ENCODE measurements at places on chromosomes 6 and 20.

- no peak for DNase-seq
Measured at GRCh38 chr20:46985671-46986070, 91.0 kb downstream of the EYA2 start.

GRCh38 chr6:13006578-13007300 lies 290.2 kb downstream of the PHACTR1 start:
- DNase-seq: no peak

DNA sequence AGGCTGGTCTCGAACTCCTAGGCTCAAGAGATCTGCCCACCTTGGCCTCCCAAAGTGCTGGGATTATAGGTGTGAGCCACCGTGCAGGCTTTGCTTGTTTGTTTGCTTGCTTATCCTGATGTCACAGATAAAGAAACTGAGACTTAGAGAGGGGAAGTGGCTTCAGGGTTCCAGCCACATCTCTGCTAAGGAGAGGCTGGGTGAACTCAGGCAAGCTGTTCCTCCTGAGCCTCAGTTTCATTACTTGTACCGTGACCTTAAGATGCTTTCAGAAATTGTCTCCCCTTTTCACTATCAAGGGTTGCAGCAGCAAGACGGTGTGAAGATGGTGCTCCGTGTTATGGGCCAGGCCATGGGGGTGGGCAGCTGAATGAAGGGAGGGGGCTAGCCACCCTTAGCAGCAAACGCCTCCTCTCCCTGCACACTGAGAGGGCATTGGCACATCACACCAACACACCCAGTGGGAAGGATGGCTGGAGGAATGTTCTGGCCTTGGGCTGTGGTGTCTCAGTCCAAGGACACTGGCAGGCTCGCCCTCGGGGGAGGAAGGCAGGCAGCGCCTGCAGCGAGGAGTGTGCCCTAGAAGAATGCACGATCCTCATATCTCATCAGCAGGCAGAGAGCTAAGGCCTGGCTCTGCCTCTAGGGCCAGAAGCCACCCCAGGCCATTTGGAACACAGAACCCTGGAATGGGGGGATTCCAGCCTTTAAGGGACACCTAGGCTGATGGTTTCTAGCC lies 48.2 kb upstream of the TLDC2 start:
- no peak for DNase-seq

DNA sequence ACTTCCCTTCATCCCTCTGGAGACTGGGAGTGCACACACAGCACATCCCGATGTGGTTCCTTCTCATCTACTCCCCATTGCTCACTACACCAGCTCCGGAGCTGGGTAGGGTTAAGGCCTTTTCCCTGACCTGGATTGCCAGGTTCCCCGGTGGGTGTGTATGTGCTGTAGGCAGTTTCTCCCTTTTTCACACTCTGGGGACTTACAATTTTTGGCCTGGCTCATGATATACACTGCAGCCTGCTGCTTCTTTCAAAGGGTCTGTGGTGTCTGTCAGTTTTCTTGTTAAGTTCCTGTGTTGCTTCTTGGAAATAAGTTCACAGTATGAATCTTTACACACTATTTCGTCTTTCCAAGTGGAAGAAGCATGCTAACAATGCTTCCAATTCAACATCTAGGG lies 405.5 kb downstream of the UTRN start:
- DNase-seq: no peak

GRCh38 chr6:152371775-152372174 lies 265.4 kb downstream of the SYNE1 start:
- DNase-seq: no peak

DNA sequence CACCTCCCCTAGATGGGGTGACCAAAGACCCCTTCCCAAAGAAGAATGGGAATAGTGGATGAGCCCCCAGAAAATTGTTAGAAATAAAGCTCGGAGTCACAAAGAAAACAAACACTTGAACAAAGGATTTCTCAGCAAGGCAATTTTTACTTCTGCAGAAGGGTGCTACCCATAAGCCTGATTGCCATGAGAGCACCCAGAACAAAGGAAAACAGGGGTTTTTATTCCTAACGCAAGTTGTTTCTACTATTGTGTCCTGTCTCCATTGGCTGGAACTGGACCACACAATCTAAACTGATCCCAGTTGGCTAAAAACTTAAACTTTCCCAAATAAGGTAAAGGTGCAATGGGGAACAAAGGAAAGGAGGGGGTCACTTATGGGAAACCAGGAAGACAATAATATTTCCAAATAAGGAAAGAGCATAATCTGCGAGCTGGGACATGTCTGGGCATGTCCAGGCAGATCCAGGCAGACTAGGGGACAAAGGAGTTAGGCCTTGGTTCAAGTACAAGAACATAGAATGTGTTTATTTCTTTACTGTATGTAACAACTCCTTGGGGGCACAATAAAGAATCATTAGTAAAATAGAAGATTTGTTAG lies 20.0 kb downstream of the HLA-B start:
- DNase-seq: no peak

DNA sequence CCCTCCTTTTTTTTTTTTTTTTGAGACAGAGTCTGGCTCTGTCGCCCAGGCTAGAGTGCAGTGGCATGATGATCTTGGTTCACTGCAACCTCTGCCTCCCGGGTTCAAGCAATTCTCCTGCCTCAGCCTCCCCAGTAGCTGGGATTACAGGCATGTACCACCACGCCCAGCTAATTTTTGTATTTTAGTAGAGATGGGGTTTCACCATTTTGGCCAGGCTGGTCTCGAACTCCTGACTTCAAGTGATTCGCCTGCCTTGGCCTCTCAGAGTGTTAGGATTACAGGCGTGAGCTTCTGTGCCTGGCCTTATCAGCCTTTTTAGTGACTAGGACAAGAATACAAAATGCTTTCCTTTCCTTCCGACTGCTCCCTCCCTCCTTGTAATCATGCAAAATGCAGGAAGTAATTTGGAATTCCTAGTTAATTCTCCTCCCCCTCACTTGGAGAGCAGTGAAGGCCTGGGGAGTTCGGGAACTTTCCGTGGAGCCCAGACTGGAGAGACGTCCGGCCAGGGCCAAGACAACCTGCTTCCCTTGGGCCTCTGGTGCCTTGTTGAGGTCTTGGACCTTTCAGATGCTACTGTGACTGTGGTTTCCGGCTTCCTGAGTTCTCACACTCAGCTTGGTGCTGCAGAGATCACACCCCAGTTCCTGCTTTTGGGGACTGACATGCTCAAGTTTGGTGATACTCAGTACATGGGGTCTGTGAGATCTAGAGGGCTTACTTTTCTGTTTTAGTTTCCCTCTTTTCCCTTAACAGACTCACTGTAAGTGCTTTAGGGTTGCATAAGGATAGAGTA lies 3.9 kb upstream of the PHF20 start:
- DNase-seq: no peak

Data from stromal cell of bone marrow (primary cell).